Left kidney (tissue), 8 donors: ENCODE measurements at places on chromosomes 16 and 17. TPM values are rescaled to one million over a fixed set of nuclear protein-coding genes. Genes with fewer than 3 reads are reported as not detected.
A peak's percentile ranks its signal among the peaks of the same experiment; 100 is the strongest.

DNA sequence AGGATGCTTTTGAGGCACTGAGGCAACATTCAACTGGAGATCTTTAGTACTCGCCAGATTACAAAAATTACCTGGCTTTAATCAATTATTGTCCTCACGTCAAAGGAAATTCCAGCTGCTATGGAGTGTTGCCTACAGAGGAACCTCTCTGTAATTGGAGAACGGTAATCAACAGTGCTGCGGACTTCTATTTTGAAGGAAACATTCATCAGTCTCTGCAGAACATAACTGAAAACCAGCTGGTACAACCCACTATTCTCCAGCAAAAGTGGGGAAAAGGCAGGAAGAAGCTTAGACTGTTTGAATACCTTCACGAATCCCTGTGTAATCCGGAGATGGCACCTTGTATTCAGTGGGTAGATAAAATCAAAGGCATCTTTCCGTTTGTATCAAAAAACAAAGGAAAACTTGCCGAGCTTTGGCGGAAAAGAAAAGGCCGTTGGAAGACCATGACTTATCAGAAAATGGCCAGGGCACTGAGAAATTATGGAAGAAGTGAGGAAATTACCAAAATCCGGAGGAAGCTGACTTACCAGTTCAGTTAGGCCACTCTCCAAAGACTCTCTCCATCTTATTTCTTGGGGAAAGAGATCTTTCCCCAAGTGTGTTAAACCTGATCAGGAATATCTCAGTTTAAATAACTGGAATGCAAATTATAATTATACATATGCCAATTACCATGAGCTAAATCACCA is 3.0 kb downstream of the SLC35G3 start:
- no peak for DNase-seq

DNA sequence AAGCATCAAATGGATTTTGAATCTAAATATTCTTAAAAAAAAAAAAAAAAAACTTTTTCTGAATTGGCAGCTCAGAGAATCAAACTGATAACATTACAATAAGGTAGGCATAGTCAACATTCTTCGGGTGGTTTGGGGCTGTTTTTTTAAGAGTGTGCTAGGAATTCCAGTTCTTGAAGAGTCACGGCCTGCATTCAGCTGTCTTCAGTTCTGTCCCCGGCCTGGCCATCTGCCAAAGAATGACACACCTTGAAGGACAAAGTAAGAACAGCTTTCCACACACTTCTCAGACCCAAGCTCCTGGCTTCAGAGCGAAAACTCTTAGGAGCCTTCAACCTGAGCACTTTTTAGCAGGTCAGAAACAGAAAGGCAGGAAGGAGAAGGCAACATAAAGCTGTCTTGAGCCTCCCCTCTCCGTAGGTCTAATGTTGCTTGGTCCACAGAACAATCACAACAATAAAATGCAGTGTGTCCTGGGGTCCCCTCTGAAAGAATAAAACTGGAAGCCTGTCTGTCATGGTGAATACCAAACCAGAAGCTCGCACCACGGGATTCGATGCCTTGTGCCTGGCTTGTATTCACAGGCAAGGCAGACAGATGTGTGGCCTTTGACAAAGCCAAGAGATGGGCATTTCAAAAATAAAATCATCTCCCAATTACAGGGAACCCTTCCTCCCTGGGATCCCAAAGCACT is 524.4 kb upstream of the ZFHX3 start:
- DNase-seq = peak; percentile 53

DNA sequence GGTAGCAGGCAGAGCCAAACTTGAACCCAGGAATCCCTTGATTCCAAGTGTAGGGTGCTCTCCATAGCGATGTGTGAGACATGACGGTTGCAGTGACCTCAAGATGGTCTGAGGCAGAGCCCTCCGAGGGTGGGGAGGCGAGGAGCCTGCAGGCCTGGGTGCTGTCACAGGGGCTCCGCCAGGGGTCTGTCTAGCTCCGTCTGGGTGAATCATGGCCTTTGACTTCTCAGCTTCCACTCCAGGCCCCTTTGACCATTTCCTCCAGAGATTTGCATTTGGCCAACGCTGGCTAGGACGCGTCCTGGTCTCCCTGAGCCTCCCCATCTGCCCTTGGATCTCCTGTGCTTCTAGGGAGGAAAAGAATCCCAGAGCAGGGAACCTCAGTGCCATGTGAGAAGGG is 104.6 kb downstream of the RAP1GAP2 start:
- no peak for DNase-seq

- no peak for DNase-seq
Observed at GRCh38 chr16:55009581-55009980, 78.9 kb downstream of the IRX5 start.

- DNase-seq = no peak
Observed at GRCh38 chr17:76568811-76569221, 16.8 kb downstream of the ST6GALNAC2 start.

DNA sequence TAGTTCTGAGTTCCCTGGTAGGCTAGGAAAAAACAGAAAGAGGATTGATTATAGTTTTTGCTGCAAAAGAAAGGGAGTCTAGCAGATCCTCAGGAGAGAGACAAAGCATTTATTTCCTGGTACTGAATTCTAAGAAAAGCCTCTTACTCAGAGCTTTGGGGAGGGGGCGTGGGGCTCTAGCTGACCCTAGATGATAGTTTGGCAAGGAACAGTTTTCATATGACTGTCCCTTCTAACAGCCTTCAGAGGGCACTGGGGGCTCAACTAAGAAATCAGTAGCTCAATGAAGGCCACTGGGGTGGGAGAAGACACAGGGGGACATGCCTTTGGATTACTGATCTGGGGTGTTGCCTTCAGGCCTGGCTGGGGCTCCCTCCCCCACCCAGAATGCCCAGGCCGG is 4.0 kb downstream of the CA7 start:
- no peak for DNase-seq

Gene KRTAP4-9
- polyA plus RNA-seq = not detected

Gene PARD6A
- polyA plus RNA-seq = 2.2 TPM

Gene MYH8
- 0.70 TPM for polyA plus RNA-seq

Gene CALB2
- 0.47 TPM for polyA plus RNA-seq

Gene B4GALNT2
- 0.73 TPM for polyA plus RNA-seq
